ENCODE measurements at places on chromosomes 3 and 15. TPM values are rescaled to one million over a fixed set of nuclear protein-coding genes. Genes with fewer than 3 reads are reported as not detected.
A peak's percentile ranks its signal among the peaks of the same experiment; 100 is the strongest.

SLC28A1 gene
- polyA plus RNA-seq, result 0.33 TPM

TGM4 gene
- polyA plus RNA-seq, result 0.04 TPM

WDR72 gene
- polyA plus RNA-seq, result 0.26 TPM

CTXN2 gene
- not detected for polyA plus RNA-seq

RPP14 gene
- polyA plus RNA-seq, result 20.7 TPM

RAMAC gene
- polyA plus RNA-seq, result 30.9 TPM

FAM219B gene
- 45.4 TPM for polyA plus RNA-seq

RYR3 gene
- 48.1 TPM for polyA plus RNA-seq

AQP9 gene
- 0.05 TPM for polyA plus RNA-seq

B3GALNT1 gene
- polyA plus RNA-seq, result 18.2 TPM

SLC28A2 gene
- 0.10 TPM for polyA plus RNA-seq

CPLX3 gene
- polyA plus RNA-seq, result not detected

CLSTN2 gene
- 1.9 TPM for polyA plus RNA-seq

DNA sequence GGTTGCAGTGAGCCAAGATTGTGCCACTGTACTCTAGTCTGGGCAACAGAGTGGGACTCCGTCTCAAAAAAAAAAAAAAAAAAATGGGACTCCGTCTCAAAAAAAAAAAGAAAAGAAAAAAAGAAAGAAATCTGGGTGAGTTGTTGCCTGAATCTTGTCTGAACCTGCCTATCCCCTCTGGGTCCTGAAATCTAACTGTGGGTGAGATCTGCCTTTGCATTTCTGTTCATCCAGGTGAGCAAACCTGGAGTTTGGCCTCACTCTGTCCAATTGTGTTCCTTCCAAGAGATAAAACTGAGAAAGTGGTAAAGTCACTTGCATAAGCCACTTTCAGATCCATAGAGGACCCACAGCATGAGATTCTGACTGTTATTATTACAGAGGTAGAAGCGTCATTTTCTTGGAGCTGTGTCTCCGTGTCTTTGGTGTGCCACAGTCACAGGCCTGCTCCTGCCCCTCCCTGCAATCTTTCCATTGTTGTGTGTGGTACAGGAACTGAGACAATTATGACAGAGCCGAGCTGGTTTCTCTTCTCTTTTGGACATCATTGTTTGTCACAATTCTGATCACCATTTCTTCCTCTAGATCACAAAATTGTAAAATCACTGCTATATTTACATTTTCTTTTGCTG lies 235.9 kb downstream of the LPP start:
- no peak overlapping the region for H3K4me3 ChIP-seq
- H3K4me1 ChIP-seq, result peaks cover 6% of the 10 kb centered on the region
- H3K27me3 ChIP-seq, result no peaks in the 10 kb centered on the region
- peak; percentile 83 for DNase-seq

GRCh38 chr15:82535566-82536408 lies 4.5 kb downstream of the RPS17 start:
- peaks cover 55% of the 10 kb centered on the region for H3K36me3 ChIP-seq
- H3K4me1 ChIP-seq, result peaks cover 22% of the 10 kb centered on the region

GRCh38 chr3:16448639-16449070 lies 64.8 kb downstream of the RFTN1 start:
- peak; percentile 63 for DNase-seq
- peaks cover 2% of the 10 kb centered on the region for H3K4me1 ChIP-seq
- H3K4me3 ChIP-seq, result no peak overlapping the region

- no peak overlapping the region for H3K27ac ChIP-seq
- no peaks in the 10 kb centered on the region for H3K27me3 ChIP-seq
- no peak overlapping the region for H3K4me3 ChIP-seq
- H3K4me1 ChIP-seq, result no peaks in the 10 kb centered on the region
Measured at GRCh38 chr15:65561934-65562333, 31.7 kb downstream of the HACD3 start.

DNA sequence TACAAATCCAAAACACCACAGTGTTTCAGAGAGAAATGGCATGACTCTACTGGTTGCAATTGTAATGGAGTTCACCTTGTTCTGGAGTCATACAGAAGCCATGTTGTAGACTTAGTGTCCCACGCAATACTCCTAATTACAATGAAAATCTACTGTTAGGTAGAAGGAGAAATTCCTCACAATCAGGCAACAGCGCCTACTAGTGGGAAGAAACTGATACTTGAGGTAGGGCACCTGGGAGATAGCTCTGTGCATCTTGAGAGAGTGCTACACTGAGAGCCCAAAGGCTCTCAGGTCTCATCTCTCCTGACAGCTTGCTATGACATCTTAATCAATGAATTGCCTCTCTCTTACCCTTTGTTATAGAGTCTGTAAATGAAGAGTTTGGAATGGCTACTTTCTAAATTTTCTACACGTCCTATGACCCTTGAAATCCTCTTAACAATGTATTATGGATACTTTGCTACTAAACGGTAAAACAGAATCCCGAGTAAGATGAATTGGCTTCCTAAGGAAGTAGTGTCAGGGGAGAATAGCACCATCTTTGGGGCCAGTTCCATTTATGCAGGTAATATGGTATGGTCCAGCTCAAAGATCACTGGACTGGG lies 422.7 kb upstream of the TPRG1 start:
- H3K4me3 ChIP-seq, result no peak overlapping the region
- no peak for DNase-seq
- H3K27me3 ChIP-seq, result no peaks in the 10 kb centered on the region
- no peak overlapping the region for H3K27ac ChIP-seq

GRCh38 chr3:7282988-7283387 lies 422.1 kb downstream of the GRM7 start:
- H3K27ac ChIP-seq, result no peak overlapping the region
- no peaks in the 10 kb centered on the region for H3K27me3 ChIP-seq
- no peaks in the 10 kb centered on the region for H3K36me3 ChIP-seq
- no peak overlapping the region for H3K4me3 ChIP-seq
- no peaks in the 10 kb centered on the region for H3K4me1 ChIP-seq

DNA sequence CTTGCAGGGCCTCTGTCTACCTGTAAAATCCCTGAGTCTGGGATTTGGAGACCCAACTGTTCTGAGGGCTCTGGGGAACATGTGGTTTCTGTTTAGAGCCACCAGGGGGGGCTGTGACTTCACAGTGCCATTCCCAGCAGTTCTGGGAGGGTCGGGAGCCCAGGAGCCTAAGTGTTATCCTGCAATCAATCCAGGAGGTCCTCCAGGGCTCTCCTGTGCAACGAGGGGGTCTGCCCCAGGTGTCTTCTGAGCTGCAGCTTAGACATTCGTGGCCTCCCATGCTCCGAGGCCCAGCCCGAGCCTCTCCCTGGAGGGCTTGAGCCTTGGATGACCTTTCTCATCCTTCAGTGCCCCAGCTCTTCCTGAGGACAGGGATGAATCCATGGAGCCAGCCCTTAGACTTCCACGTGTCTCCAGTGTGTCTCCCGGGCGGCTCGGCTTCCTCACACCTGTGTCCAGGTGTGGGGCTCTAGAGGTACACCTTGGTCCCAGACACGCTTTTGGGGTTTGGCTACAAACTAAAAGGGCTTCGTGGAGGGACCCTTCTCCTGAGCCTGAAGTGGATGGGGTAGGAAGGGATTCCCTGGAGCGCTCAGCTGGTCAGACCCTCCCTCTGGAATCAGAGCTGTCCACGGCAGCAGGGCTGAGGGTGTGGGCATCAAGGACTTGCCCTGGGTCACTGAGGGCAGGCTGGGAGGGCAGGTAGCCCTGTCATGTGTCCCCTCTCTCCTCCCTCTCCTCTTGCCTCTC lies 20.3 kb upstream of the ABTB1 start:
- peaks cover 7% of the 10 kb centered on the region for H3K4me1 ChIP-seq
- no peaks in the 10 kb centered on the region for H3K36me3 ChIP-seq
- H3K27ac ChIP-seq, result no peak overlapping the region
- peak; percentile 75 for DNase-seq
- no peaks in the 10 kb centered on the region for H3K27me3 ChIP-seq

DNA sequence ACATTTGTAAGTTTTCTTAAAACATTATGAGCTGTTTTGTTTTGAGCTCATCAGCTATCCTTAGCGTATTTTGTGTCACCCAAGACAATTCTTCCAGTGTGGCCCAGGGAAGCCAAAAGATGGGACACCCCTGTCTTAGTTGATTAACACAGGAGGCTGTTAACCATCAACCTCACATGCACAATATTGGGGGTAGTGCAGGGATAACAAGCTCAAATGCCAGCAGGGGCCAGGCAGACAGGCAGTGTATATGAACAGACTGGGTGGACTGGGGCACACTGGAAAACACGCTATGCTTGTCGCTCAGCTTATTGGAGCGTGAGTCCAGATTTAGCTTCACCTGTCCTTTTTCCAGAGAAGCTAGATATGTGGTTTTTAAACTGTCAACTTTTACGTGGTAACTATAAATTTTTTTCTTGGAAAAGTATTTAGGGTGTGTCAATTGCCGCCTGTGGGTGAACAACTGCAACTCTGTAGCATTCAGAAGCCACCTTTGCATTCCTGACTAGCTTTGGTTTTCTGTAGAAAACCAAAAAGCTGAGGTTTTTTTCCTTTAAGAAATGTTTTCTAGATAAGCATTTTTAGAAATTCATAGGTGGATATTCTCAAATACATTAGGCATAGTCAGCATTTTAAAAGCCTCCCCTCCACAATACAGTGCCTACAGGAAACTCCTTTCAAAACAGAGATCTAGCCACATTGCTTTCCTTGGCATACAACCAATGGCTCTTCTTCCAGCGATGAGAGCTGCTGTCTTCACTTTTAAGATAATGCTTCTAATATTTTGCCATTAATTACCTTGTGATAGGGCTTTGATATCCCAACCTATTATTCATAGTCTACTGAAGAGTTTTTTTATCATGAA lies 14.6 kb downstream of the PSMD6 start:
- DNase-seq, result no peak
- H3K4me3 ChIP-seq, result no peak overlapping the region
- no peaks in the 10 kb centered on the region for H3K4me1 ChIP-seq
- peaks cover 59% of the 10 kb centered on the region for H3K36me3 ChIP-seq

DNA sequence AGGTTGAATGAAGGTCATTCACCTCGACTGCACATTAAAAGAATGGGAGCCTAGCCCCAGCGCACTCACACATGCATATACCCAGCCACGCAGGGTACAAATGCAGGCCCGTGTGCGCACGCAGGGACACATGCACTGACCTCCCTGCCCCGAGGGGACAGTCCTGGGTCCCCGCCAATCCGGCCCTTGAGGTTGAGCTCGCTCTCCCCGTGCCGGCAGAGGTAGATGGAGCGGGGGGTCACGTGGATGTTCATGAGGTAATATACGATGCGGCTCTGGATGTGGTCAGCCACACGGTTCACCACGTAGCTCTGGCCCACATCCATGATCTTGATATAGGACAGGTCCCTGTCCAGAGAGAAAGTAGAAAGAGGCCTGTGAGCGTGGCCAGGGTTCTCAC lies 20.5 kb downstream of the PFKFB4 start:
- H3K4me1 ChIP-seq, result no peaks in the 10 kb centered on the region
- DNase-seq, result no peak
- H3K4me3 ChIP-seq, result no peak overlapping the region
- no peaks in the 10 kb centered on the region for H3K27me3 ChIP-seq

DNA sequence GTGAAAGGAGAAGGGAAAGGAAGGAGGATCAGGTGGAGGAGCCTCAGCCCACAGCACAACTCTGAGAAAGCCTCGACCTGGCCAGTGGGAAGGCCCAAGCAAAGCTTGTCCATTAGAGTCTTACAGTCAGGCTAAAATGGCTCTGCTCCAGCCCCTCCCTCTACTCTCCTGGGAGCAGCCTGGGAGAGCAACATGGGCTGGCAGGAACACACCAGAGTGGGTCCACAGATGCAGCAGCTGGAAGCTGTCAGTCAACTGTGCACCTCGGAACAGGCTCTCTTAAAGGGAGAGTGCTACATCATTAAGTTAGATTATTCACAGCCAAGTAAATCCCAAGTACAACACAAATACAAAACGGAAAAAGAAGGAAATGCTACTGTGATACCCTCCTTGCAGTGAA lies 98.0 kb upstream of the LIMD1 start:
- H3K27me3 ChIP-seq, result no peaks in the 10 kb centered on the region
- H3K4me3 ChIP-seq, result no peak overlapping the region
- H3K27ac ChIP-seq, result no peak overlapping the region
- H3K4me1 ChIP-seq, result peaks cover 9% of the 10 kb centered on the region
- peaks cover 31% of the 10 kb centered on the region for H3K36me3 ChIP-seq

GRCh38 chr3:114126461-114126860 lies 52.4 kb downstream of the DRD3 start:
- H3K27ac ChIP-seq, result no peak overlapping the region
- H3K36me3 ChIP-seq, result no peaks in the 10 kb centered on the region

- H3K27ac ChIP-seq, result no peak overlapping the region
- H3K36me3 ChIP-seq, result no peaks in the 10 kb centered on the region
- H3K27me3 ChIP-seq, result no peaks in the 10 kb centered on the region
- no peak for DNase-seq
- no peaks in the 10 kb centered on the region for H3K4me1 ChIP-seq
Measured at GRCh38 chr3:144032531-144033239, 61.1 kb downstream of the DIPK2A start.

- peaks cover 18% of the 10 kb centered on the region for H3K36me3 ChIP-seq
- H3K27ac ChIP-seq, result no peak overlapping the region
- H3K27me3 ChIP-seq, result peaks cover 3% of the 10 kb centered on the region
Measured at GRCh38 chr15:65028338-65028737, 1.1 kb downstream of the MTFMT start.
